NCI-H774 (cell line): ENCODE measurements at places on chromosomes 1 and 21.
A peak's percentile ranks its signal among the peaks of the same experiment; 100 is the strongest.

DNA sequence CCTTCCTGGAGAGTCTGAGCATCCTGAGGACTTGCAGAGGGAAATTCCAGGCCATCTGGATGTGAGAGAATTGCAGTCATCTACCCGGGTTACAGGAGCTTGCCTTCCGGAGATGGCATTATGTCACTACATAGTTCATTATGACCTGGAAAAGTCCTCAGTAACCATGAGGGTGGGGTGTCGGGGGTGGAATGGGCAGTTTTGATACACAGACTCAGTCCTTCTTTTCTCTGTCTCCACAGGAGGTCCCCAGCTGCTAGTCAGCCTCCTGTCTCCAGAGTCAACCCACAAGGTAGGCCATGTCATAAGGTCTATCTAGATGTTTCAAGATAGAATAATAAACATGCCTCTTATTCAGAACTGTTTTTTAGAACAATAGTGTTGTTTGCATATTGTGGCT is 268.2 kb upstream of the SGIP1 start:
- peak; percentile 48 for DNase-seq

- no peak for DNase-seq
Observed at GRCh38 chr1:236370420-236370819, 23.7 kb upstream of the EDARADD start.

- DNase-seq = no peak
Observed at GRCh38 chr1:150559656-150560010, 10.4 kb downstream of the ADAMTSL4 start.

- peak; percentile 62 for DNase-seq
Observed at GRCh38 chr1:197775282-197776262, at the start of gene DENND1B. Gene DENND1B, minus strand, starts transcription at chr1:197775480. Its CDS starts 325 bp downstream, at chr1:197775155.

DNA sequence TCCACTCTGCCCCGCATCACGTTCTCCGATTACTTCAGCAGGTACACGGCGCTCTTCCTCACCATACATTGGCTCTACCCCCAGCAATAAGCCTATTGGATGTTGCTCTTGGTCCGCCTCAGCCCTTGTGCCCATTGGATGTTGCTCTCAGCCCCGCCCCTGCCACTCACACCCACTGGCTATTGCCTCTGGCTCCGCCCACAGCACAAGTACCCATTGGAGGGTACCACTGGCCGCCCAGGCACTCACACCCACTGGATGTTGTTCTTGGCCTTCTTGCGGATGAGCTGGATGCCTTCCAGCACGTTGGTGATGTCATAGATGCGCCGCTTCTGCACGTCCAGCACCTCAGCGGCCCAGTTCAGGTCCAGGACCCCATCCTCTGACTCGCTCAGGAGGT is 9.4 kb downstream of the E2F2 start:
- DNase-seq = no peak

- no peak for DNase-seq
Observed at GRCh38 chr1:61173118-61173517, 90.8 kb downstream of the NFIA start.
